ENCODE measurements at places on chromosomes 3 and 15. TPM values are rescaled to one million over a fixed set of nuclear protein-coding genes. Genes with fewer than 3 reads are reported as not detected.

Gene QRICH1
- total RNA-seq, result 85.8 TPM

Gene ULK4
- 14.9 TPM for total RNA-seq

Gene CFAP100
- 6.1 TPM for total RNA-seq

Gene IL12A
- not detected for total RNA-seq

Gene NPAP1
- not detected for total RNA-seq

Gene OXNAD1
- 11.9 TPM for total RNA-seq

Gene HGD
- total RNA-seq, result not detected

DNA sequence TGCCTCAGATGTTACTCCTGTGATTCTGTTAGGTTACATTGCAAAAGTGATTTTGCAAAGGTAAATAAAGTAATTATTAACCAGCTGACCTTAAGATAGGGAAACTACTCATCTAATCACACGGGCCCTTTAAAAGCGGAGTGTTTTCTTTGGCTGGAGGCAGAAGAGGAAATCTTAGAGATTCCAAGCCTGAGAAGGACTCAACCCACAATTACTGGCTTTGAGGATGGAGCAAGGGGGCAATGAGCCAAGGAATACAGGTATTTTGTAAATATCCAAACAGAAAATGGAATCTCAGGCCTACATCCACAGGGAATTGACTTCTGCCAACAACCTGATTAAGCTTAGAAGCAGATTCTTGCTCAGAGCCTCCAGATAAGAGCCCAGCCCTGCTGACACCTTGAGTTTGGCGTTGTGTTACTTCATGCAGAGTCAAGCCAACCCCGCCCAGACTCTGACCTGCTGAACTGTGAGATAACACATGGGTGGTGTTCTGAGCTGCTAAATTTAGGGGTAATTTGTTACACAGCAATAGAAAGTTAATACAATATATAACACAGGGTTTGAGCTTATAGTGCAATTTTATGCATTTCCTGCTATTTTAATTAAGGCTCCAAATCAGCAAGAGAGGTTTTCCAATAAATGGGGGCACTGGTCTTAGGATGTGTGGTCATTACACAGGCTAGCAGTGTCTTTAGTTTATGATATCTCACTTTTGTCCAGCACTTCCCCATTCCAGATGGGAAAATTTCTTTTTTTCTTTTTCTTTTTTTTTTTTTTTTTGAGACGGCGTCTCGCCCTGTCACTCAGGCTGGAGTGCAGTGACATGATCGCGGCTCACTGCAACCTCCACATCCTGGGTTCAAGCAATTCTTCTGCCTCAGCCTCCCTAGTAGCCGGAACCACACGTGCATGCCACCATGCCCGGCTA, 19.5 kb downstream of the NFKBIZ start:
- DNase-seq, result peak; percentile 54
- peaks cover 16% of the 10 kb centered on the region for H3K4me1 ChIP-seq
- H3K27ac ChIP-seq, result no peak overlapping the region
- H3K4me3 ChIP-seq, result no peak overlapping the region
- H3K36me3 ChIP-seq, result no peaks in the 10 kb centered on the region

- no peaks in the 10 kb centered on the region for H3K27me3 ChIP-seq
- H3K36me3 ChIP-seq, result no peaks in the 10 kb centered on the region
- H3K4me1 ChIP-seq, result peaks cover 11% of the 10 kb centered on the region
- no peak for DNase-seq
These were observed 54.3 kb upstream of the SLC24A5 start for GRCh38 chr15:48066456-48066855.

GRCh38 chr15:30770759-30771158, 133.0 kb upstream of the FAN1 start:
- no peaks in the 10 kb centered on the region for H3K27me3 ChIP-seq
- no peaks in the 10 kb centered on the region for H3K36me3 ChIP-seq
- no peak overlapping the region for H3K4me3 ChIP-seq
- H3K4me1 ChIP-seq, result no peaks in the 10 kb centered on the region
- no peak for DNase-seq
- no peak overlapping the region for H3K27ac ChIP-seq

GRCh38 chr15:80404761-80405553, 775 bp downstream of the ARNT2 start:
- H3K27me3 ChIP-seq, result peaks cover 2% of the 10 kb centered on the region
- DNase-seq, result no peak
- peaks cover 19% of the 10 kb centered on the region for H3K4me1 ChIP-seq

DNA sequence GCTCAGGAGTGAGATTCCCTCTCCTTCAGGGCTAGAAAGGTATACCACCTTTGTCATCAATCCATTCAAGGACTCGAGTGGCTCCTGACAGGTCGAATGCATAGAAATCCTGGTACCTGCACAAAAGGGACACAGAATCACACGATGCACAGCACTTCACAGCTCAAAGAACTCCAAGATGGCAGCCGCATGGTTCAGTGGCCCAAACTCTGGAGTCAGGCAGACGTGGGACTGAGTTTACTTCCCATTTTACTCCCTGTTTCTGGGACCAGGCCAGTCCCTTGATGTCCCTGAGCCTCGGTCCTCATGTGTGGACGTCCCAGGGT, 536 bp downstream of the WDR73 start:
- H3K27me3 ChIP-seq, result no peaks in the 10 kb centered on the region
- peaks cover 16% of the 10 kb centered on the region for H3K4me1 ChIP-seq
- peaks cover 3% of the 10 kb centered on the region for H3K36me3 ChIP-seq
- H3K27ac ChIP-seq, result peak overlapping the region; percentile 85

DNA sequence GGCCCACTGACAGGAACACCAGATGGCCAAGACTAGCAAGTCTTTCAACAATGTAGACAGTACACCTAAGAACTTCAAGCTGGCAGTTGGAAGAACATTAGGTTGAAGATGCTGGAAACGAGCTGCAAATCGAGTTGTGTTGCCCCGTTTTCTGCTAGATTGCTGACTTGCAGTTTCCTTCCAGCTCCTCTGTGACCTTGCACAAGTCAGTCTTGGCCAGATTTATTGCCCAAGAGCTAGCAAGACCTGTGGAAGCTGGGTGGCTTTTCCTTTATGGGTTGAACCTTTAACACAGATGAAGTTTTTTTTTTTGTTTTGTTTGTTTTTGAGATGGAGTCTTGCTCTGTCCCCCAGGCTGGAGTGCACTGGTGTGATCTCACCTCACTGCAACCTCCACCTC, 2.9 kb upstream of the RBM6 start:
- H3K4me3 ChIP-seq, result no peak overlapping the region
- H3K4me1 ChIP-seq, result peaks cover 15% of the 10 kb centered on the region
- no peaks in the 10 kb centered on the region for H3K36me3 ChIP-seq
- no peaks in the 10 kb centered on the region for H3K27me3 ChIP-seq
- H3K27ac ChIP-seq, result no peak overlapping the region

- H3K27ac ChIP-seq, result no peak overlapping the region
- peaks cover 15% of the 10 kb centered on the region for H3K4me1 ChIP-seq
- H3K4me3 ChIP-seq, result no peak overlapping the region
- DNase-seq, result no peak
These were observed 252.3 kb downstream of the PTPRG start for GRCh38 chr3:61813636-61814035.

GRCh38 chr3:39210078-39210477, 17.7 kb upstream of the XIRP1 start:
- no peaks in the 10 kb centered on the region for H3K36me3 ChIP-seq
- no peaks in the 10 kb centered on the region for H3K4me1 ChIP-seq
- no peak overlapping the region for H3K27ac ChIP-seq
- no peak overlapping the region for H3K4me3 ChIP-seq
- no peak for DNase-seq

GRCh38 chr15:40595219-40595618, 1.2 kb downstream of the KNL1 start:
- no peaks in the 10 kb centered on the region for H3K27me3 ChIP-seq
- no peaks in the 10 kb centered on the region for H3K36me3 ChIP-seq
- H3K27ac ChIP-seq, result no peak overlapping the region
- H3K4me1 ChIP-seq, result no peaks in the 10 kb centered on the region

GRCh38 chr3:106276755-106277612, 408.2 kb upstream of the CBLB start:
- no peak overlapping the region for H3K27ac ChIP-seq
- H3K36me3 ChIP-seq, result no peaks in the 10 kb centered on the region
- H3K4me1 ChIP-seq, result no peaks in the 10 kb centered on the region
- H3K27me3 ChIP-seq, result no peaks in the 10 kb centered on the region
- no peak for DNase-seq

- H3K27me3 ChIP-seq, result no peaks in the 10 kb centered on the region
- peaks cover 3% of the 10 kb centered on the region for H3K36me3 ChIP-seq
- peak; percentile 15 for DNase-seq
- H3K27ac ChIP-seq, result no peak overlapping the region
- no peak overlapping the region for H3K4me3 ChIP-seq
- no peaks in the 10 kb centered on the region for H3K4me1 ChIP-seq
These were observed 48.4 kb downstream of the GOLIM4 start for GRCh38 chr3:168047190-168047795.

DNA sequence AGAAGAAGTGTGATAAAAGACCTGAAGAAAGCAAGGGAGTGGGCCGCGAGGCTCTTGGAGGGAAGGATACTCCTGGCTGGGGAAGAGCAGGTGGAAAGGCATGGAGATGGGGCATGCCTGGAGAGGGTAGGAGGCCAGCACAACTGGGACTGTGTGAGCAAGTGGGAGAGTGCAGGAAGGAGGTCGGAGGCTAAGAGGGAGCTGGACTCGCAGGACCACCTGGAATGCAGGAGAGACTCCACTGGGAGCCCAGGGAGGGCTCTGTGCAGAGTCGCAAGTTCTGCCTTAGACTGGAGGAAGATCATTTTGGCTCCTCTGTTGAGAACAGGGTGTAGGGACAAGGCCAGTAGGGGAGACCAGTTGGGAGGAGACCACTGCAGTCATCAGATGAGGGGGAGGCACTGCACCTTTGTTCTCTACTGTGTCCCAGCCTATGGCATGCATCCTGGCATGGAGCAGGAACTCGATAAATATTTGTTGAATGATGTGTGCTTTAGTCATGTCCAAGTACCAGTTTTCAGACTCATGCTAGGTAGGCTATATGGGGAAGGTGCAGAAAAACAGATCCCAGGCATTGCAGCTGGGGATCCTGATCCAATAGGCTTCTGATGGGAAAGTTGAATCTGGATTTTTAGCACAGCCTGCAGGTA, 13.7 kb downstream of the FAM107A start:
- no peaks in the 10 kb centered on the region for H3K4me1 ChIP-seq
- no peak overlapping the region for H3K27ac ChIP-seq
- no peak for DNase-seq
- no peaks in the 10 kb centered on the region for H3K36me3 ChIP-seq

DNA sequence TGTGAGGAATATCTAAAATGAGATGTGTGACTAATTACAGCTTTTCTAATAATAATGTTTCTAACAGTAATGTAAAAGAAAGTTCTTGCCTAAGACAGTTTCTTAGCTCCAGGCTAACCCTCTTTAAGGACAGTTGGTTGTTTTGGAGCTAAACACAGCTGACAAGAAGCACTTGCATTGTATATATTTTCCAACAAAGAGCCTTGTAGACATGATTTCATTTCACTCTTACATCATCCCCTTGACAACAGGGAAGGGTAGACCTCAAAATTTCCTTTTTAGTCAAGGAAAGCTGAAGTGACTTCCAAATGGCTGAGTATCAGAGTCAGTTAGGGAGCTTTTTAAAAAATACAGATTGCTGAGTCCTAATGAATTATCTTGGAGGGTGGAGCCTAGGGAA, 4.1 kb downstream of the ARID3B start:
- no peaks in the 10 kb centered on the region for H3K27me3 ChIP-seq
- H3K4me1 ChIP-seq, result no peaks in the 10 kb centered on the region
- DNase-seq, result no peak
- no peaks in the 10 kb centered on the region for H3K36me3 ChIP-seq
